ENCODE measurements at places on chromosomes 13 and 19.

GRCh38 chr19:41422955-41423354, 4.2 kb downstream of the B3GNT8 start:
- DNase-seq, result no peak

- DNase-seq, result no peak
Measured at GRCh38 chr13:30509254-30510050, 43.7 kb upstream of the HMGB1 start.

GRCh38 chr13:63438951-63439350, 2023.3 kb upstream of the PCDH20 start:
- no peak for DNase-seq

DNA sequence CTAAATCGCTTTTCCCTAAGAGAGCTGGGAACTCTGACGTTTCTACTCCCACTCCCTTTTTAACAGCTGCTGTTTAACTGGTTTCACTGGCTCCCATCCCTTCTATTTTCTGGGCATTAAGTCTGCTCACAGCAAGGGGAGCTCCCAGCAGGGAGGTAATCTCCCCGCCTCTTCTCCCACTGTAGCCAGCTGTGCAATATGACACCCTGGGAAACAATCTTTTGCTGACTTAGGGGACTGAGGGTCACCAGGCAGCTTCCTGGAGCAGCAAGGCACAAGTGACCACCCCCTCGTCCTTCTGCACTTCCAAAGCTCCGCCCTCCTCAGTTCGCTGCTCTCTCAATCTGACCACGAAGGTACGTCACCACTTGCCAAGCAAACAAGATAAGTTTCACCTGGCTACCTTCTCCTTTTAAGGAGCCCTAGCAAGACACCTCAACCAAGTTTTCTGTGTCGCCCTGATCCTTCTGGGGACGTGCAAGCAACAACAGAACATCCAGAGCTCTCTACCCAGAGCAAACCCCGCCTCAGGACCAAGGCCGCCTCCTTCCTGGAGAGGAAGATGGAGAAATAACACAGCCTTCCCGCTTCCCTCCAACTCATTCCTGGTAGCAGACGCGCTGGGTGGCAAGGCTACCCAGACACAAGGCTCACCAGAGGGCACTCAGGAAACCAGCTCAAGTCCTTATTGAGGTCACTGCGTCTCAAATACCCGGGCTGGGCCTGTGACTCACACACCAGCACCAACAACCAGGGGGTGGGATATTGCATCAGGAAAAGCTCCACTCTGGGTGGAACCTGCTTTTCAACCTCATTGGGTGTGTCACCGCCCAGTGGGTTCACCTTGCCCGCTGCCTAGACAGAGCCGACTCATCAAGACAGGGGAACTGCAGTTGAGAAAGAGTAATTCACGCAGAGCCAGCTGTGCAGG, 92.4 kb downstream of the STK24 start:
- no peak for DNase-seq

- DNase-seq, result no peak
Measured at GRCh38 chr13:27257233-27257568, 5.8 kb downstream of the RPL21 start.

DNA sequence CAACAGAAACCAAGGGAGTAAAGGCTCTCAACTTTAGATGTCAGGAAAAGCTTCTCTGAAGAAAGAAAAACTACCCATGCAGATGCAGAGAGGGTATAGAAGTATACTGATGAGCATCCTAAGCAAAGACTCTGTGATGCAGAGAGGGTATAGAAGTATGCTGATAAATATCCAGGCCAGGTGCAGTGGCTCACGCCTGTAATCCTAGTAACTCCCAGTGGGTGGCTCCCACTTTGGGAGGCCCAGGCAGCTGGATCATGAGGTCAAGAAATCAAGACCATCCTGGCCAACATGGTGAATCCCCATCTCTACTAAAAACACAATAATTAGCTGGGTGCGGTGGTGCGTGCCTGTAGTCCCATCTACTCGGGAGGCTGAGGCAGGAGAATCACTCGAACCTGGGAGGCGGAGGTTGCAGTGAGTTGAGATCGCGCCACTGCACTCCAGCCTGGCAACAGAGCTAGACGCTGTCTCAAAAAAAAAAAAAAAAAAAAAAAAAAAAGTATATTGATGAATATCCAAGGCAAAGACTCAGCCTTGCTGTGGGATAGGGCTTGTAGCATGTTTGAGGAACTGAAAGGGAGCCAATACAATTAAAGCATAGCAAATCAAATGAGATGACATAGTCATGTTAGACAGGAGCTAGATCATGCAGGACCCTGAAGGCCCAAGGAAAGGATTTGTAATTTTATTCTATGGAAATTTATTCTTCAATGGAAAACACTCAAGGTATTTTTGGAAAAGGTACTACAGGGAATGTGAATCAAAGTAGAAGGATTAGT, 14.9 kb downstream of the UBL3 start:
- no peak for DNase-seq

GRCh38 chr13:35793823-35794222, 317.3 kb upstream of the MAB21L1 start:
- DNase-seq, result no peak

DNA sequence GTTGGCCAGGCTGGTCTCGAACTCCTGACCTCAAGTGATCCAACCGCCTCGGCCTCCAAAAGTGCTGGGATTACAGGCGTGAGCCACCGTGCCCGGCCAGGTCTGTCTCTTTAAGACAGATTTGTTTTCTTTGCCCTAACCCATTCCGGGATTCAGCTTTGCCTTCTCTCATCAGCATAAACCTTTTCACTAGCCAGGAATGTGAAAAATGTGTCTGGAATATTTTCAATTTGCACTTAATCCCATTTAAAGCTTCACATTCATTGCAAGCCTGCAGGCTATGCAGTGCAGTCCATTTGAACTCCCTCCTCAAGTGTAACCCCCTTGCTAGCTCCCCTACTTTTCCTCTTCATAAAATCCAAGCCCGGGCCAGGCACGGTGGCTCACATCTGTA, 880 bp upstream of the TMEM160 start:
- no peak for DNase-seq

DNA sequence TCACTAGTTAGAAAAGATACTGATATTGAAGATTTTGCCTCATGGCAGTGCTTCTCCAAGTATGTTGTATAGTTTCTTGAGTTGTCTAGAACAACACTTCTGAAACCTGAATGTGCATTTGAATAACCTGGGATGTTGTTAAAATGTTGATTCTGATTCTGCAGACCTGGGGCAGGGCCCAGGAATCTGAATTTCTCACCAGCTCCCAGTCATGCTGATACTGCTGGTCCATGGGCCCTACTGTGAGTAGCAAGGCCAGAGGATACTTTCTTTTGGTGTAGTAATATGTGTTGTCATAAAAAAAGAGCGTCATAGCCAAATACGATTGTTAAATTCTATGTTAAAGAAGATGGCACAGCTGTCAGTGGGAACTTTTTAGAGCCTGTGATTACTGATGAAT, 41.6 kb upstream of the C1QTNF9 start:
- DNase-seq, result no peak

GRCh38 chr19:54209058-54209810, 8.6 kb downstream of the RPS9 start:
- DNase-seq, result peak; percentile 62

DNA sequence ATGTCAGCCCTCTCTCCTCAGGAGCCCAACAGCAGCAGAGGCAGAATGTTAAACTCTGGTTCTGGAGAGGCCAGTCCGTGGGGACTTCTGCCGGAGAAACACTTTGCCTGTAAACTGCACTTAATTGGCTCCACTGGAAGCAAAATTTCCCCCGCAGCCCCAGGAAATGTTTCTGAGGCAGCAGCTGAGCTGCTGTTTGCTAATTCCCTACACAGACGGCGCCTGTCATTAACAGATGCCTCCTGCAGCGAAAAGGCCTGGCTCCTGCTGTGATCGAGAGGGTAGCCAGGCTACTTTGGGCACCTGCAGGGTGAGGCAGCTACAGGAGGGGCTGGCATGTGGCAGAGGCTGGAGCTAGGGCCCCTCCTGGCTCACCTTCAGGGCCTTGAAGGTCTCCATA, 5.2 kb upstream of the TM6SF2 start:
- peak; percentile 18 for DNase-seq

DNA sequence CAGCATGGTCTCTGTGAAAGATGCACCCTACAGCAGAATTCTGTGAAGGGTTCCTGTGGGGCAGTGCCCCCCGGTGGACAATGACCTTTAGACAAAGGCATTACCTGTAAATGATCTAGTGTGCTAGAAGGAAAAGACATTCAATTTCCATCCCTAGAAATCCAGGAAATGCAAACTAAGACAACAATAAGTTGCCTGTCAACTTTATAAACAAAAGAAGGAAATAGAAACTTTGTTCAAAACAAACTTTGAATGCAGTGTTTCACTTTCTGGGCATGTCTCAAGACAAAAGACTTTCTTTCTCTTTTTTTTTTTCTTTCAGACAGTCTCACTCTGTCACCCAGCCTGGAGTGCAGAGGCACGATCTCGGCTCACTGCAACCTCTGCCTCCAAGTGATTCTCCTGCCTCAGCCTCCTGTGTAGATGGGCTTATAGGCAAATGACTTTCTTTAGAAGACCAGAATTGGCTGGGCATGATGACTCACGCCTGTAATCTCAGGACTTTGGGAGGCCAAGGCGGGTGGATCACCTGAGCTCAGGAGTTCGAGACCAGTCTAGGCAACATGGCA, 15.5 kb downstream of the TEX101 start:
- DNase-seq, result no peak

GRCh38 chr19:19459707-19460251, 54.3 kb downstream of the GATAD2A start:
- no peak for DNase-seq

DNA sequence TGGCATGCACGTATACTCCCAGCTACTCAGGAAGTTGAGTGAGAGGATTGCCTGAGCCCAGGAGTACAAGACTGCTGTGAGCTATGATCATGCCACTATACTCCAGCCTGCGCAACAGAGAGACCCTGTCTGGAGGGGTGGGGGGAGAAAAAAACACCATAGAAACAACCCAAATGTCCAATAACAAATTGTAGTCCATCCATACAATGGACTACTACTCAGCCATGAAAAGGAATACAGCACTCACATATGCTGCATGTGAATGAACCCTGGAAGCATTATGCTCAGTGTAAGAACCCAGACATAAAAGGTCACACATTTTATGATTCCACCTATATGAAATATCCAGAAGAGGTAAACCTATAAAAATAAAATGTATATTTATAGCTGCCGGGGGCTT, 42.3 kb downstream of the CD320 start:
- no peak for DNase-seq

GRCh38 chr13:29948791-29949190, 98.4 kb upstream of the UBL3 start:
- no peak for DNase-seq

DNA sequence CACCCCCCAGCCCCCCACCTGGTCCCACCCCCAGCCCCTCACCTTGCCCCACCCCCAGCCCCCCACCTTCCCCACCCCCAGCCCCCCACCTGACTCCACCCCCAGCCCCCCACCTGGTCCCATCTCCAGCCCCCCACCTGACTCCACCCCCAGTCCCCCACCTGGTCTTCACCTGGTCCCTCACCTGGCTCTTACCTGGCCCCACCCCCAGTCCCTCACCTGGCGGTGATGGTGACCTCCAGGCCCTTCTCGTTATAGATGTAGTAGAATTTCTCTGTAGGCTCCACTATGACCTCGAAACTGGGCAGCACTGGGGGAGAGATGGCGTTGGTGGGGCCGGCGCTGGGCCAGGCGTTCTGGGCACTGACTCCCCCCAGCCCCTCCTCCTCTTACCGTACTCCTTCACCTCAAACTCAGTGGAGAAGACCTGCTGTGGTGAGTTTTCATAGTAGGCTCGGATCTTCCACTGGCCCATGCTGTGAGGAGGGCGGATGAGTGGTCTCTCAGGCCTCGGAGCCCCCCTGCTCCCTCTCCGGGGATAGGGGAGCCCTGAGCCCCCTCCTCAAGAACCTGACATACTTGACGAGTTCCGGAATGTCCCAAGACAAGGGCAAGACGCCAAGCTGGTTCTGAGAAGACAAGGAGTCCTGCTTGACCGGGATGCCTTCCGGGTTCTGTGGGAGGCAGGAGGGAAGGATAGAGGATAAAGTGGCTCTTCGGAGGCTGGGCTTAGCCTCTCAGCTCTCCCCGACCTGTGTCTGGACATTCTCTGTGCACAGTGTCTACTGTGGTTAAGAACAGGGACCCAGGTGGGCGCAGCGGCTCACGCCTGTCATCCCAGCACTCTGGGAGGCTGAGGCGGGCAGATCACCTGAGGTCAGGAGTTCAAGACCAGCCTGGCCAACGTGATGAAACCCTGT, 6.4 kb downstream of the C3 start:
- no peak for DNase-seq

DNA sequence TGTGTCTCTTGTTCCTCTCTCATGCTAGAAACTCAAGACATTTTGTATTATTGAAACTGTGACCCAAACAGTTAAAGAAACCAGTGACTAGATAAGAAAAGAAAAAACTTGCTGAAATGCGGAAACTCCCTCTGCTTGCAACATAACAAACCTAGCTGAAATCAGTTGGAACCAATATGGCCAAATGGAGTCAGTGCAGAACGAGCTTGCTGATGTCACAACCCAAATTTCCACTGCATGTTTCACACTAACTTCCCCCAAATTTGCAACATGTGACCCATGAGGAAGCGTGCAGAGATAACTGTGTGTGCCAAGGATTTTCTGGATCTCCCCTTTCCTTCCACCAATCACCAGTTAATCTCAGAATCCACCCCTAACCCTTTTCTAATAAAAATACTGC, 208.0 kb downstream of the DLEU7 start:
- DNase-seq, result no peak

DNA sequence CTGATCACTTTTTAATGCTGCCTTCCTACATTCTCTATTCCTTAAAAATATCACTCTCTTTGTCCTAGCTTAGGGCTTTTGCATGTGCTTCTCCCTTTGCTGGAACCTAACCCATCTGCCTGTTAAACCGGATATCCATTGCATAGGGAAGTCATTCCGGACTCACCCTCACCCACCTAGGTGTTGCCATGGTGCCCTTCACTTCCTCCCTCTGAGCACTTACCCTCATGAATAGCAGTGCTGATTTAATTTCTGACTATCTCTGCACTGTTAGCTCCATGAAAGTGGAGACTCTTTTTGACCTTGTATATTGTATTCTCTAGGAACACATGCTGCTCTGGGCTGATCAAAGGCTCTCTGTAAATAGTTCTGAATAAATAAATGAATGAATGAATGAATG, 401.9 kb downstream of the PCDH20 start:
- no peak for DNase-seq

GRCh38 chr13:21075011-21075378, 13.6 kb upstream of the LATS2 start:
- DNase-seq, result no peak

All from SK-N-SH (cell line).